CD4-positive, alpha-beta T cell treated with Interleukin-2 at 100 ng/mL for 4 hours (primary cell): ENCODE measurements at places on chromosomes 2 and 18.

GRCh38 chr2:203427061-203427460 lies 98.9 kb downstream of the ABI2 start:
- no peak for DNase-seq

DNA sequence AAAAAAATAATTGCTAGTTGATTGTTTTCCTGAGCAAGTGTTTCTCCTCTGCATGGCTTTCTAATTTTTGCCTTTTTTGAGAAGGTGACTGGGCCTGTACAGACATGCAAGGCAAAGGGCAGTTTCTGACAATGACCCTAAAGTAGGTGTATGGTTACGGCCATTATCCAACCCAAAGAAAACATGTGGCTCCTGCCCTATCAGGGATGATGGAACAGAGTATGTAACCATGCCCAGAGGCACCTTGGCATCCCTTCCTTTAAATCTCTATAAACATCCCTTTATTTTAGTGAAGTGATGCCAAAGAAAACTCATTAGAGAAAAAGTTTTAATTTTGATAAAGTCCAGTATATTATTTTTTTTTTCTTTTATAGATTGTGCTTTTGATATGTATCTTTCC lies 217.5 kb downstream of the LPIN1 start:
- DNase-seq = no peak

DNA sequence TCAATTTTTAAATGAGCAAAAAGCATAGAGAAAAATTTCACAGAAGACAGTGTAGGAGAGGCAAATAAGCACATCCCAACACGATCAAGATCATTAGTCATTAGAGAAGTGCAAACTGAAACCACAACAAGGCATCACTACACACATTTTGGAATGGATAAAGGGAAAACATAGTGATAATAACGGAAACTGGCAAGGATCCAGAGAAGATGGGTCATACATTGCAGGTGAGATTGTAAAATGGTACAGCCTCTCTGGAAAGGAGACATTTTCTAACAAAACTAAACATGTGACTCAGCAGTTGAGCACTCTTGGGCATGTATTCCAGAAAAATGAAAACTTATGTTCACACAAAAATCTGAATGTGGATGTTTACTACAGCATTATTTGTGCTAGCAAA lies 98.3 kb upstream of the TMEM17 start:
- DNase-seq = no peak

GRCh38 chr2:8822218-8822617 lies 15.2 kb downstream of the KIDINS220 start:
- DNase-seq = no peak

GRCh38 chr2:96618596-96619283 lies 19.4 kb downstream of the KANSL3 start:
- DNase-seq = no peak

DNA sequence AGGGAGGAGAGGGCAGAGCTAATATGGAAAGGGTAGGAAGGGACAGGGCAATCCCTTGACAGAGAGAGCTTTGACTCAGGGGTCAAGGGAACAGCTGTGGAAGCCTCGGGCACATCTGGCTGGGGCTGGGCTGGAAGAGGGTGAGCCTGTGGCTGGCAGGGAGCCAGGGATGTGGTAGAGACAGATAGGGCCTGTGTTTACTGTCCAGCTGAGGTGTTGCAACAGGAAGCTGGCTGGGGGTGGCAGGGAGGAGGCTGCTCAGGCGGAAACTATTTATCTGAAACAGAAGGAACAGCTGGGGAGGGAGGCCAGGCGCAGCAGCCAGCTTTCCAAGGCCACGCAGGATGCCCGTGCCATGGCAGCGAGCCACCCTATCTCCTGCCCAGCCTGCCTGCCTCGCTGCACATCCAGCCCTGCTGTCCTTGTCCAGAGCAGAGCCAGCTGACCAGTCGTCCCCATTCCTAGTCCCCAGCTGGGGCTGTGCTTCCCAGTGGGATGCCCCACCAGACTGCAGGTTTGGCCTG lies 264.7 kb downstream of the CYP26B1 start:
- no peak for DNase-seq

DNA sequence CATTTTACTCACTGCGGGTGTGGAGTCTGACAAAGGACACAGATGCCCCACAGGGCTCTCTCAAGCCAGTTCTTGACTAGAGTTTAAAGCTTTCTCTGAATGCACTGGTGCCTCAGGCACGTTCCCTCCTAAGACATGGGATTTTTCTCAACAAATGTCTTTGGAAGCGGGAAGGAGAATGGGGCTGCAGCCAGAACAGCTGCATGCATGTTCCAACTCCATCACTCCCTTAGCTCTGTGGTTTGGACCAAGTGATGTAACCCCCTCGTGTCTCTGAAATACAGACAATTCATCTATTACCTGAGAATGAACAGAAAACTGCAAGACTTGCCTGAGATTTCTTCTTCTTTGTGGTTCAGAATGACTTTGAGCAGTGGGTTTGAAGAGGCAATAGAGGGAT lies 141.7 kb upstream of the SERPINE2 start:
- no peak for DNase-seq

GRCh38 chr2:134138115-134138514 lies 115.8 kb upstream of the MGAT5 start:
- DNase-seq = no peak

- DNase-seq = no peak
Observed at GRCh38 chr2:232839411-232840079, 30.5 kb upstream of the SNORC start.

DNA sequence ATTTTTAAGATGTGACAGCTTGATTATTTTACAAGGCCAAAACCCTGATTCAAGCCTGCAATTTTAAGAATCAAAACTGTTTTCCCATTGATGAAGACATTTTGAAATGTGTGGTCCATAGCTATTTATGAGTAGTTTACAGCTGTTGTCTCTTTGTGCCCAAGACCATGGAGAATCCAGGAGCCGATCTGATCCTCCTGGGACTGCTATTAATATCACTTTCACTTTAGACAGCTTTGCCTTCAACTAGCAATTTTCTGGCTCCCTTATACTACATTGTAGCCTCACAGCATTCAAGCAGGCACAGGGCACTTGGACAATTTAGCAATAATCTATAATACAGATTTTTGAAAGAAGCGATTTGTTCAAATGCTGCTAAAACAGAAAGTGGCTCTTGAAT lies 172.9 kb downstream of the SLC8A1 start:
- no peak for DNase-seq

DNA sequence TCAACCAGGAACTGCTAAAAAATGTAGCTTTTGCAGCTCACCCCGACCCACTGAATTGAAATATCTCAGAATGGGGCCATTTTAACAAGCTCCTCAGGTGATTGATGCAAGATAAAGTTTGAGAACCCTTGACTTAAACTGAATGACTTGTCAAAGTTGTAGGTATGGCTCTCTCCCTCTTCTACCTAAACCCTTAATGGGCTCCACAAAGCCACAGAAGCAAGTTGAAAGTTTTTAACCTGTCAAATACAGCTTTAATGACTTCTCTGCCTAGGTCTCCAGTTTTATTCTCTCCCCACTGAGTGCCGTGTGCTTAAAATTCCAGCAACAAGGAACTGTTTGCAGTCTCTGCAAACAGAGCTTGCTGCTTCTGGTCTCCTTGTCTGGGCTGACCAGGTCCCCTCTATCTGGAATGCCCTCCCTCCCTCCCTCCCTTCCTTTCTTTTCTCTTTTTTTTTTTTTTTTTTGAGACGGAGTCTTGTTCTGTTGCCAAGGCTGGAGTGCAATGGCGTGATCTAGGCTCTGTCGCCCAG lies 19.7 kb upstream of the RNF125 start:
- DNase-seq = no peak

DNA sequence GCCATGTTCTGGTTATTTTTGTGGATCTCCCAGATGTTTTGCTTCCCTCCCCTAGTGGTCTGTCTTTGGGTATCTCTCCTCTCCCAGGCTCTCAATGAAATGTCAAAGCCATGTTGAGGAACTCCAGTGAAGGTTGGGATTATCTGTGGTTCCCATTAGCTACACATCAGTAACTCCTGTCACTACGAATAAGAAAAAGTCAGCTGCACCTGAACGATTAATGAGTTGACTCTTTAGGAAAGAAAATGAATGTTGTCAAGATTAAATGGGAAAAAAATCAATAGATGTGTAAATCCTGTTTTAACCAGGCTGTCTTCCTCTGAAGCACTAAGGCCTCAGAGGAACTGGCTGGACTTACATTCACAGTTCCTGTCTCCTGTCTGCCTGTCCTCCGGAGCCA lies 94.0 kb upstream of the DAPL1 start:
- no peak for DNase-seq

- DNase-seq = no peak
Observed at GRCh38 chr2:161164161-161164560, 3.9 kb downstream of the TANK start.

GRCh38 chr2:132253496-132254305 lies 91.9 kb upstream of the ANKRD30BL start:
- DNase-seq = no peak

GRCh38 chr2:205259121-205259520 lies 423.2 kb upstream of the NRP2 start:
- DNase-seq = no peak

GRCh38 chr2:59217360-59217759 lies 976.2 kb upstream of the FANCL start:
- no peak for DNase-seq

DNA sequence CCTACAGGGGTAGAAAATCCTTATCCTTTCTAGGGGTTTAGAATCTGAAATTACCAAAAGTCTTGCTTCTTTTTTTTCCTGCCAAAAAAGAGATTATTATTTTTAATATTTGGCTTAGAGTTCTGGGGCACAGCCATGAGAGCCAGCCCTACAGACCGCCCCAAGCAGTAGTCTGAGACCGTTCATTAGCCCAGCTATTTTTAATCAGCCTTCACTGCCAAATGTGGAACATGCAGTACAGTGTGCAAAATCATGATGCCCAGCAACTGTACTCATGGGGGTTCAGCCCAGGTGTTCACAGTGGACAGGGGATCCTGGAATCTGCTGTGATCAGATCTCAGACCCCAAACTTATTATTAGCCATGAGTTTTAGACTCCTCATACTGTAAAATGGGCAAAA lies 60.4 kb downstream of the GRB14 start:
- DNase-seq = no peak

DNA sequence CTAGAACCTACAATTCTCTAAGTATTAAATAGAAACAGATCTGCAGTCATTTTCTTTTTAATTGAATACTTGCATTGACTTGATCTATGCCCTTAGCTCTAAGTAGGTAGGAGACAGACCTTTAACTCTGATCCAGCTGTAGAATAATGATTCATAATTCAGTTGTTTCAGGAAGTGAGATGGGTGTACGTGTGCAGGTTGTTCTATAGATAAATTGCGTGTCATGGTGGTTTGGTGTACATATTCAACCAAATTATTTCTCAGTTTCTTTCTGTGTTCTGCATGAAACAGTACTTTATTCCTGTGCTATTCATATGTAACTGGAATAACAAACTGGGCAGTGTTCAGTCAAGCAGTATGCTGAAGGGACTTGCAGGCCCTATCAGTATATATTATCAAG lies 34.3 kb upstream of the CD226 start:
- no peak for DNase-seq
